NCI-H1694 treated with DMSO at 0.1 percent for 48 hours (cell line): ENCODE measurements at places on chromosomes 11 and 22.
A peak's percentile ranks its signal among the peaks of the same experiment; 100 is the strongest.

DNA sequence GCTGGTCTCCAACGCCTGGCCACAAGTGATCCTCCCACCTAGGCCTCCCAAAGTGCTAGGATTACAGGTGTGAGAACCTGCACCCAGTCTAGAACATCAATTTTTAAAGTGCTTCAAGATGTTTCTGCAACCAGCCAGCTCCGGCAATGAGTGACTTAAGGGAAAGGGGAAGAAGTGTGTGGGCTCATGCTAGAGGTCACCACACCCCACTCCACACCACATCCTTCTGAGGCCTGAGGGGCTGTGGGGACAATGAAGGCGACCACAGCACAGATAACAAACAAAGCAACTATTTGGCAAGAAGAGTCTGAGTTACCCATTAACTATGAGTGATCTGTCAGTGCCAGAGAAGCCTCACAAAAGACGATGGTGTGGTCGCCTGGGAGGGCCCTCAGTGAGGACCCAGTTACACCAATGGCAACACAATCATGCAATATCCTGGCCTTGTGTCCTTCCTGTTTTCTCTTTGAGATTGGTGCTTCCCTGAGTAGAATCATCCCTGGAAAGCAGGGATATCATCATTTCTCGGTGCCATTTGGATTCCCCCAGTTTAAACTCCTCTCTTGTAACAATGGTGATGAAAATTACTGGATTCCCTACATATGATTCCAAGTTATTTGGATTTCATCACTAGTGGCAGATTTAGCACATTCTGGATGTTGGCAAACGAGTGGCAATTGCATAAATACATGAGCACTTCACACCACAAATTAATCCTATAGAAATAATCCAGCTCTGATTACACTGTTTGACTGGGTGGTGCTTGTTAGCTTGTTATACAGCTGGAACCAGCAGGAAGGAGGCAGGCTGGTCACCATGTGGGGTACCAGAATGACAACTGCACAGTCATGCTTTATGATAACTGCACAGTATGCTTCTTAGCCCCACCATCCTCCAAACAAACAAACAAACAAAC, 18.4 kb downstream of the ABTB2 start:
- no peak for DNase-seq

GRCh38 chr11:79117488-79117887, 323.3 kb downstream of the TENM4 start:
- DNase-seq = no peak

- DNase-seq = no peak
Observed at GRCh38 chr22:22088658-22089458, 106.3 kb upstream of the TOP3B start.

DNA sequence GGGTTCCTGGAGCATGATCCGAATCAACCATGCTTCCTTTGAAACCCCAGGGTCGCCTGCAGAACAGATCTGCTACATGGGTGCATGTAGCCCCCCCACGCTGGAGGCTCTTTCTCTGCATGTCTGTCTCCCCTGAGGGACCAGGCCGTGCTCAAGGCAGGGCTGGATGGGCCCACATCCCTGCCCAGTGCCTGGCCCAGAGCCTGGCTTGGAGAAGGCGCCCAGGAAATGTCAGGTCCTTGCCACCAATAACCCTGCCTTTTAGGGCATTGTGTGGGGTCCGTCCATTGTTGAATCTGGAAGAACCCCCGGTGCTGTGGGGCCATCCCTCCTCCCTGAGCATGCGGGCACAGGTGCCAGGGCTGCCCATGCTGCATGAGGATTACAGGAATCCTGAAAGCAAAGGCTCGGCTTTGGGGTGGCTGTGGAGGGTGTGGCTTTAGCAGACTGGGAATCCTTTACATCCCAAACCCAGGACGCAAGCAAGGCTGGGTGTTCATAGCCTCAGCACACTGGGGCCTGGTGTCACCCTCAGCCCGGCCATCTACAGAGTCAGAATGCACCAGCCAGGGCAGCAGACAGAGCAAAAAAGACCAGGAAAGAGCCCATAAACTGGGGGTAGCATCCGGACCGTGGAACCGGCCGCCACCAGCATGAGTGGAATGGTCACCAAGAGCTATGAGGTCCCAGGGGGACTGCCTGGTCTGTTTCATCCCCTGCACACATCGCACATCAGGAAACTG, 48.2 kb downstream of the RTL6 start:
- DNase-seq = no peak

GRCh38 chr11:112279901-112280267, 19.2 kb upstream of the PLET1 start:
- DNase-seq = peak; percentile 10

DNA sequence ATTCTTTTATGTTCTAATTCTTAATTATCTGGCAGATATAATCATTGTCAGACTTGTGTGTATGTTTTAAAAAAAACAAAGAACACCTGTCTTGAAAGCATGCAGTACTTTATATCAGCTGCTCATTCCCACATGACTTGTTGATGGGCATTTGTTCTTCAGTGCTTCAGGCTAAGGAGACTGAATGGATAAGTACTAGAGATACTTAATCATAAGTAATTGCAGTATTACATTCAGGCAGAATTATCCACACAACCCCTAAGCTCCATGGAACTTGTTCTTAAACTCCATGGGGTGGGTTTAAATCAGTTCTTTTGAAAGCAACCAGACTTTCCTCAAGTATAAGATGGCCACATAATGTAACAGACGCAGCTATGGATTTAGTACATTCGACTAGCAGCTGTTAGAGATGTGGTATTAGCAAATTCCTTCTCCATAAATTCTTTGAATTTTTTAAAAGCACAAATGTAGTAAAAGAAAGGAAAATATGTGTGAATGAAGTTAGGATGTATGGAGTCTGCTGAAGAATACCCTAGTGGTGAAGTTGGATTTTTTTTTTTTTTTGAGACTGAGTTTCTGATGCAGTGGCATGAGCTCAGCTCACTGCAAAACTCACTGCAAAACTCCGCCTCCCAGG, 3.0 kb downstream of the JAM3 start:
- DNase-seq = no peak

- no peak for DNase-seq
Observed at GRCh38 chr11:60872124-60872960, 5.0 kb downstream of the ZP1 start.

- DNase-seq = no peak
Observed at GRCh38 chr11:134025082-134025429, 43.8 kb upstream of the JAM3 start.

DNA sequence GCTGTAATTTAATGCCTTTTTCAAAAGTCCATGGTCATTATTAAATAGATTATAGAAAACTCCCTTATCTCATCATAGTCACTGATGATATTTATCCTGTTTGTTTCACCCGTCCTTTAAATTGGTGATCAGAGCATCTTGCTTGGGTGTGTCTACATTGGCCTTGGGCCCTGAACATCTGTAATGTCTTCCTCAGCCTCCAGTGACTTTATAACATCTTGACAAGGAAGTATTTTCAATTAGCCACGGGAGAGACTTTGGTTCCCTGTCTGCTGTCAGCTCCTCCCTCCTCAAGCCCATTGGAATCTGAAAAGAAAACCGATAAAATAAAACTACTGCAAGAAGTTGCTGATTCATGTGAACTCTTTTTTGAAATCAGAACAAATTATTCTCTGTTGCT, 116.9 kb upstream of the TTC12 start:
- no peak for DNase-seq

DNA sequence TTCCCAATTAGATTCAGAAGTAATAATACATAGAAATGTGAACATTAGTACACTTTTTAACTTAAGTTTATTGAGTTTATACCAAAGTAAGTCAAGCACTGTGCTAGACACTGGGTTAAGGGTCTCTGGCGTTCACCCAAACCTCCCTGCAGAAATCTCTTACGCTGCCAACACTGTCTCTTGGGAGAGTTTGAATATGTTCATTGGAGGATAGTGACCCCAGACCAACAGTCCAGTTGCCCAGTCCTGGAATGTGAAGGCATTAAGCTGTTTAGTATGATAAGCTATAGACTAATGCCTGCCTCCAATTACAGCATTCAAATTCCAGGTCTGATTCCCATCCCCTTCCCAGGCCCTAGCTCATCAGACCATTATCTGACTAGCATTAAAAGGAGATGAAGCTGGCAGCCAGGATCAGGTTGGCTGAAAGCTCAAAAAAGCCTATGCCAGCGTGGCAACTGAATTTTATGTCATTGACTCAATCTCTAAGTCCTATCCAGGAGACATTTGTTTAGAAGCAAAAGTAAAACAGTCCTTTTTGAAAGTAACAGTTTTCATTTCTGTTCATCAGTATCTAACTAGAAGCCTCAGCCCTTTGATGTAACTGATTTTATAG, 77.8 kb downstream of the SFI1 start:
- no peak for DNase-seq

DNA sequence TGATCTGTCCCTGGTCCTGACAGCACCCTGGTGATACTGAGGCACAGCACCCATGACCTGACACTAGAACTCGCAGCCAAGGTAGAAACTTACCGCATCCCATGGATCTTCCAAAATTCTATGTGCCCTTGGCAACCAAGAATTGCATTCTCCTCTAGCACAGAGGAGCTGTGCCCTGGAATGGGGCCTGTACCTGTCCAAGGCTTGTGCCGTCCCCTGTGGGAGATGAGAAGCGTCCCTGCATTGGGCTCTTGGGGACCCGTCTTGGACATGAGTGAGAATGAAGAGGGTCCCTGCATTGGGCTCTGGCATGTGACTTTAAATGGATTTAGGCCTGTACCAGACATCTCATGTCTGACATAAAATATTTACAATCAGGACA, 67.1 kb downstream of the GGTLC2 start:
- DNase-seq = no peak

DNA sequence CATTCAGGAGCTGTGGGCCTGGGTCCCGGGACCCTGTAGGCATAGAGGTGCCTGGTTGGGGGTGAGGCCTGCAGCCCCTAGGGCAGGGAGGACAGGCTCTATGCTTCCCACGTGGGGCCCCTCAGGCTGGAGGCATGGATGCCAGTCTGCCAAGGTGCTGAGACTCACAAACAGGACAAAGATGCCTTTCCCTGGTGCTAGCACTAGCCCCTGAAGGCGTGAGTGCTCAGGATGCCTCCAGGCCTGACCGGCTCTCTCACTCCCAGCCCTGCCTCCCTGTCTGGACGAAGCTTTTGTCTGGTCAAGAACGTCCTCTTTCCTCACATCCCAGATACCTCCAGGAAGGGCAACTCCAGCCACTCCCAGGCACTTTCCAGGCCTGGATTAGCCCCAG, 2.1 kb downstream of the CDC42BPG start:
- DNase-seq = no peak

GRCh38 chr22:44878483-44879300, 126.3 kb downstream of the ARHGAP8 start:
- no peak for DNase-seq

DNA sequence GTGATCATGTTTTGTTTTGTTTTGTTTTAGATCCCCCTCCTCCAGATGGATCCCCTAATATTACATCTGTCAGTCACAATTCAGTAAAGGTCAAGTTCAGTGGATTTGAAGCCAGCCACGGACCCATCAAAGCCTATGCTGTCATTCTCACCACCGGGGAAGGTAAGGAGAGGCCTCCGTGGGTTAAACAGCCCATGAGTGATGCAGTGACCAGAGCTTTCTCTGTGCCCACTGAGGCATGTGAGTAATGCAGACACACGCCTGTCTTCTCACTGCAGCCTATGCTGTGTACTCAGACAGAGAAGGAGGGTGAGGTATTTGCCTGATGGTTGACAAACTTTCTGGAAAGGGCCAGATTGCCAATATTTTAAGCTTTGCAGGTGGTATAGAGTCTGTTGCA, 73.7 kb upstream of the OR4B1 start:
- DNase-seq = no peak

- peak; percentile 85 for DNase-seq
Observed at GRCh38 chr22:38832005-38832978, 11.5 kb downstream of the NPTXR start.

- no peak for DNase-seq
Observed at GRCh38 chr11:32099516-32099915, 8.6 kb downstream of the RCN1 start.

DNA sequence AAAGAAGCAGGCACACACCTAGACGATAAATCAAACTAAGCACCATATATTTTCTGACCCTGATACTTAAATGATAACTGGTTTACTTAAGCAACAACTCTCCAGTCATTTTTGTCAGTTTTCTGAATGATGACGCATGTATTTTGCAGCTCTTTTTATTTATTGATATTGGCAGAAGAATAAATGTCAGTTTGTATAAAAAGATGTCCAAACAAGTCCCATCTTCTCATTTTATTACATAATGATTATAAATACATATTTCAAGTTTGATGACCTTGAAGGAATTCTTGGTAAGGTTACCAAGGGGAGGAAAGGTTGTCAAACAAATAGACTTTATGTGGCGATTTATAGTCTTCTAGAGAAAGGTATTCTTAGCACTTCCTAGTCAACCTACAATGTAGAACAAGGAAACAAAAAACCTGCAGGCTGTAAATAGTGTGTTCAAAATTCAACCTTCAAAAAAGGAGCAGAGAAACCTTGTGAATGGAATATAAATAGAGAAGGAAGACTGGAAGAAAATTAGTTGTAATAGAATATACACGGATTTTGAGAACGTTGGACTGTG, 190.7 kb downstream of the JRKL start:
- DNase-seq = no peak
